Amniotic epithelial cell (primary cell): ENCODE measurements at places on chromosomes 2 and 18.
A peak's percentile ranks its signal among the peaks of the same experiment; 100 is the strongest.

- DNase-seq: no peak
Measured at GRCh38 chr2:205212357-205212756, 469.9 kb upstream of the NRP2 start.

DNA sequence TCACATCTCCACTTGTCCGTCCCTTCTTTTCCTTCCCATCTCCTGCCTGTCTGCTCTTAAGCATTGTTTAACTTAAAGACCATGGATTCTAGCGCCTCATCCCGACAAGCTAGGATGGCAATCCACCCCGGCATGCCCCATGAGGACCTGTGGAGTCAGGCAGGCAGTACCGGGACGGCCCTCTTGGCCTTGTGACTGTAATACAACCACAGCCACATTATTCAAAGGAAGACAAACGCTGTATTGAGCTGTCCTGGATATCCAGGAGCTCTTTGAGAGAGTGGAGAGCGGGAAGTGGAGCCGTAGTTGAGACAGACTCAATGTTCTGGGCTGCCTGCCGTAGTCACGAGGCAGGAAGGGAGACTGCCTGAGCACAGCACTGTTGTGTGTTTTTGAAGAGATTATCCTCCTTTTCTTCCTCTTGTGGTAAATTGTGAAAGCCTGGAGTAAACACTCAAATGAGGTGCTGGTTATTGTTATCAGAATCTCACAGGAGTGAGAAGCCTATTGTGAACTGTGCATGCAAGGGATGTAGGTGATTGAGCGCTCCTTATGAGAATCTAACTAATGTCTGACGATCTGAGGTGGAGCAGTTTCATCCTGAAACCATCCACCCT is 929.8 kb upstream of the CNTNAP5 start:
- no peak for DNase-seq

GRCh38 chr18:29007986-29008654 is 831.2 kb upstream of the CDH2 start:
- no peak for DNase-seq

DNA sequence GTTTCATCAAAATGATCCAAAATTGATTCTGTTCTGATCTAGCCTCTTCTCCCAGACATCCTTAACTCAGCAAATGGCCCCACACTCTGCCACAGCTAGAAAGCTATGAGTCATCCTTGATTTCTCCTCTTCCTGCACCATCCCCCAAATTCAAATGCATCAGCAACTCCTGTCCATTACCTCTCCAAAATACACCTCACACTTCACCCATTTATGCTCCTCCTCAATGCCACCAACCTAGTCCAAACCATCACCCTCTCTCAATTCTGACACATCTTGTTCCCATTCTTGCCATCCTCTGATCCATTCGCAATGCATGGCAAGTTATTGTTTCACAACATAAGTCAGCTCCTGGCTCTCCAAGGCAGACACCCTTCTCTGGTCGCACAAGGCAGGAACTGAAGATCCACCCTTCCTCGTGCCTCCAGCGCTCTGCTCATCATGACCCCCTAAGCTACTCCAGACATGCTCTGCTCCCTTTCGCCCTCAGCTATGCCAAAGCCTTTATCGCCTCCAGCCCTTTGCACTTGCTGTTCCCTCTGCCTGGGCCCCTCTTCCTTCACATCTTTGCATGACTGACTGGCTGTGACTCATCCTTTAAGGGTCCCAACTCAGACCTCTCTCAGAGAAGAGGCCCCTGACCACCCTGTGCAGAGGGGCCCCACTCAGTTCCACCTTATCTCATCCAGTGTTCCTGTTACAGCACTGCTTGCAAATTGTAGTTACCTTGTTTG is 83.6 kb downstream of the MREG start:
- no peak for DNase-seq

GRCh38 chr2:8139668-8140200 is 542.1 kb upstream of the ID2 start:
- DNase-seq: no peak

DNA sequence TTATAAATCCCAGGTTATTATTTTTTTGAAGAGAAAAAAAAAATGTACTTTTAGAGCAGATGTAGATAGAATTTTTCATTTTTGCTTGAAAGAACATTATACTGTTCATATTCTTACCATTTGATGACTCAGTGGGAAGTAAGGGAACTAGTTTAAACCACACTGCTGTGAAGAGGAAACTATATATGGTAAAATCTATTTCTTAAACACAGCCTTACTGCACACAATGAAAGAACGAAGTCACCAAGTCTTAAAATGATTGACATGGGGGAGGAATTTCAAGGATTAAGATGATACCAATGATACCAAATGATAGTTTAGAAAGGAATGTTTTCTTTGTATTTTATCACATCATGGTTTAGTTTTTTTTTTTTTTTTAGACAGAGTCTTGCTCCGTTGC is 5.0 kb downstream of the ACTR2 start:
- DNase-seq: peak; percentile 82
